ENCODE measurements at places on chromosomes 12 and 14. TPM values are rescaled to one million over a fixed set of nuclear protein-coding genes. Genes with fewer than 3 reads are reported as not detected.

The KRT2 gene
- not detected for total RNA-seq

The TOMM20L gene
- total RNA-seq = not detected

The NT5DC3 gene
- 13.2 TPM for total RNA-seq

The TAS2R42 gene
- not detected for total RNA-seq

The BTBD7 gene
- total RNA-seq = 30.1 TPM

The KRT5 gene
- total RNA-seq = 134 TPM

The TRHDE gene
- total RNA-seq = 0.74 TPM

The DCN gene
- total RNA-seq = not detected

The NINJ2 gene
- total RNA-seq = 19.3 TPM

The SYCP3 gene
- not detected for total RNA-seq

The KCNH5 gene
- total RNA-seq = 1.4 TPM
